ENCODE measurements at places on chromosomes 16 and 17.

- no peak for DNase-seq
These were observed 57.2 kb downstream of the ABCC1 start for GRCh38 chr16:16006650-16007049.

- DNase-seq = no peak
These were observed 1.1 kb downstream of the RAI1 start for GRCh38 chr17:17682293-17682736.

- no peak for DNase-seq
These were observed 42.0 kb downstream of the CMIP start for GRCh38 chr16:81486540-81487061.

DNA sequence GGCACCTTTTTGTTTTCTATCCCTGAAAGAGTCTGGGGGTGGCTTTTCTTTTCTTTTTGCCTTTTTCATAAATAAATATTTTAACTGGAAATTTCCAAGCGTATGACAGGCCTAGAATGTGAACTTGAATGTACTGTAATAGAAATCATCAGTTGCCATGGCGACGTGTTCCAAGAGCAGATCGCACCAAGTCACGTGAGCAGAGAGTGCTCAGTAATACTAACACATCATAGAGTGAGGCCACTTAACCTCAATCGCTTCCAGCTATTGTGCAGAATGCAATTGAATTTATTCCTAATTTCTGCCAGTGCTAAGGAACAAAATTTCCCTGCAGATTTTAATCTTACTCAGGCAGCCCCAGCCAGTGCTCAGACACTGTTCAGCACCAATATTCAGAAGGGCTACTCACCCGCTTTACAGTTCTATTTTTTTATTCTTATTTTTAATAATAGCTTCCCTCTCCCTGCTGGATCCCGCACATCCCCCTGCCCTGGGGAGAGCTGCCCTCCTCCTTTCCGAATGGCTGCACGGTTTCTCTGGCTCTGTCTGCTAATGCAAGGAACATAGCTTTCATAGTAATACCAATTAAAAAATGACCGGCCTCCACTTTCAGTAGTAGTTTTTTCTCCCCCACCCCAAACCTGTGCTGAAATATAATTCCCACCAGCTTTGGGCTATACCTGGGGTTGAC is 26.2 kb upstream of the PMFBP1 start:
- DNase-seq = no peak

DNA sequence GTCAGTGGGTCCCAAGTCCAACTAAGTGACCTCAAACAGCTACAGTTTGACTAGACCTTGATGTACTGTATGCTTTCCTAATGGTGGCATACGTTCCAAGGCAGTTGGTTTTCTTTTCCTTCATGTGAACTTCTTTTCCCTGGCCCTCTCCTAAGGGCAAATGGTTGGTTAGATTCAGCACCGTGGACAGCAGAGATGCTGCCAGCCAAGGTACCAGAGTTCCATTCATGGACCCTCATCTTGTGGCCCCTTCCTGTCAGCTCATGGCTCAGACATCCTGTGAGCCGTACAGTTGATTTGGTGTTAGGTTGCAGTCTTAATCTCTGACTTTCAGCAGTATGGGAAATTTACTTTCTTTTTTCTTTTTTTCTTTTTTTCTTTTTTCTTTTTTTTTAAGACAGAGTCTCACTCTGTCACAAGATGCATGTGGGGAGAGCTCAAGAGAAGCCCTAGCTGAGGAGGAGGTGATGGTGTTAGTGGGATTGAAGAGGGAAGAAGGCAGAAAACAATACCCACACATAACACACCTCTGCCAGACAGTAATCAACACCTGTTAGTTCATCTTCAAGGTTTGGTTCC is 122.4 kb downstream of the USP31 start:
- peak; percentile 9 for DNase-seq

All from Kasumi-1 (cell line).